ENCODE measurements at places on chromosomes 12 and 14.

GRCh38 chr14:77111021-77111420, 13.0 kb downstream of the CIPC start:
- peak; percentile 95 for DNase-seq

DNA sequence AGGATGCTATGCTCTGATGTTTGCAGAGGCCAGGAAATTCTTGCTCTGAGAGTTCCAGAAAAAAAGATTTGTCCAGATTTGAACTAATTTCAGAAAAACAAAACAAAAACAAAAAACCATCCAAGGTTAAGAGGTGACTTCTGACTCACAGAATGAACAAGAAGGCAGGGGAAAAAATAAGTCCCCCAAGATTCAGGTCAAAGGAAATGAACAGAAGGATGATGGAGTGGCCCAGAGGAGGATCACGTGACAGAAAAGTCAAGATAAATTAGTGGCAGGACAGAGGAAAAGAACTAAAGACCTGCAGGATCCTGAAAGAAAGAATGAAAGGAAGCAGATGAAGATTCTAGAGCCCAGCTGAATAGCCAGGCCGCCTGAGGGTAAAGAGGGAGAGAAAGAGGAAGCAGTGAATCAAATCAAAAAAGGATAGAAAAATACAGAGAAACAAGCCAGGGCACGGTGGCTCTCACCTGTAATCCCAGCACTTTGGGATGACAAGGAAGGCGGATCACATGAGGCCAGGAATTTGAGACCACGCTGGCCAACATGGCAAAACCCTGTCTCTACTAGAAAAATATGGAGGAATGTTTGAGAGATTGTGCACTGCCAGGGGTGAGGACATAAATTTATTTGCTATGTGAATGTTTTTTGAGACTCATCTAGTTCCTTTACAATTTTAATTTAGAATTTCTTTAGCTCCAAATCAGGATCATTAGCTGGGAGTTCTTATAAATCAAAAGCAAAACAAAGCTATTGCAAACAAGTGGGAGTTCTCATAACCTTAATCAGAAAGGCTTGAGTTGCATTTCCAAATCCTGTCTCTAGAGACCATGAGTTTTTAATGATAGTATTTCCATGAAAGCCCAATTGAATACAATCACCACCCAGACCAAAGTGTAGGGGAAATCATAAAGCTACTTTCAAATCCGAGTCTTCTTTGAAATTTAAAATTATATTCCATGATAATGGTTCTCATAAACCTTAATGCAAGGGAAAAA, 217.1 kb upstream of the PLEKHG7 start:
- DNase-seq, result no peak

DNA sequence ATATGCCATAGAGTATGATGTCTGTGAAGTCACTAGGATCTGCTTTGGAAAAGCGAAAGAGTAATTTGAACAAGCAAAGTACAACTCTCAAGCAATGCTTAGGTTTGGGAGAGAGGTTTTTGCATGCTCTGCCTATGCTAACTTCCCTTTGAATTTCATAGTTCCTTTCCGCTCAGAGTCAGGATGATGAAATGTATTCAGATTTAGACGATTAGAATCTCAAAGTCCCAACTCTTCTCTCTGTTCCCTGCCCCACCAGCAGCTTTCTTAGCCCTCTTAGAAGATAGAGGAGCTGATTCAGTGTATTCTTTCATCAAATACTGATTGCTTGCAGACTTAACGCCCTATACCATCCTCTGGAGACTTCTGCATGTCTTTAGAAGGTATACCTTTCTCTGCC, 11.5 kb downstream of the RAB5B start:
- DNase-seq, result no peak

- DNase-seq, result peak; percentile 67
These were observed 16.2 kb downstream of the SLC17A8 start for GRCh38 chr12:100372853-100373640.

DNA sequence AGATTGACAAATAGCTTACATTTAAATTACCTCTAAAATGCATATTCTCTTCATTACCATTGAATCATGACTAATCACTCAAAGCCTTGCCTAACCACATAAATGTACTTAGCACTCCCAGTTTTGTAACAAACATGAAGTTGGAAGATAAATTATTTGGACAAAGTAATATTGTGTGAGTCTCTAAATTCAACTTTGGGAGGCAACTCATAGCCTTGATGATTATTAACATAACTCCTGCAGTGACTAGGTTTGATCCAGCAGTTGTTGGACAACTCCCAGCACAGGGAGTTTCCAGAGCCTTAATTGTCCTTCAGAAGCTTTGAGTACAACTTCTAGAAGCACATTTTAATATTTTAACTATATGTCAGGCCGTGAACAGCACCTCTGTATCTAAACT, 153.4 kb upstream of the PDZRN4 start:
- no peak for DNase-seq

- DNase-seq, result peak; percentile 73
These were observed 618 bp downstream of the RNF34 start for GRCh38 chr12:121400332-121401139.

- DNase-seq, result no peak
These were observed 3.6 kb upstream of the LGALS3 start for GRCh38 chr14:55125403-55125802.

DNA sequence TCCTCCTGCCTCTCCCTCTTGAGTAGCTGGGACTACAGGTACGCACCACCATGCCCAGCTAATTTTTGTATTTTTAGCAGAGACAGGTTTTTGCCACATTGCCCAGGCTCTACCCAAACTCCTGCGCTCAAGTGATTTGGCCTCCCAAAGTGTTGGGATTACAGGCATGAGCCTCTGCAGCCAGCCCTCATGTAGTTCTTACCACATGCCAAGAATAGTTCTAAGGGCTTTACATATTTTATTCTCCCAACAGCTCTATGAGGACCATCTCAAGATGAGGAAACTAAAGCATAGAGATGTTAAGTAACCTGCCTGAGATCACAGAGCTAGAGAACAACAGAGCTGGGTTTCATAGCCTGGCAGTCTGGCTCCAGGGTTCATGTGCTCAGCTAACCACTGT, 37.9 kb upstream of the ALDH2 start:
- DNase-seq, result no peak

- DNase-seq, result no peak
These were observed 230.2 kb downstream of the SLC41A2 start for GRCh38 chr12:104727726-104728465.

GRCh38 chr12:38053113-38053512, 263.5 kb upstream of the ALG10B start:
- no peak for DNase-seq

GRCh38 chr14:91830777-91831176, 36.6 kb downstream of the TC2N start:
- peak; percentile 54 for DNase-seq

DNA sequence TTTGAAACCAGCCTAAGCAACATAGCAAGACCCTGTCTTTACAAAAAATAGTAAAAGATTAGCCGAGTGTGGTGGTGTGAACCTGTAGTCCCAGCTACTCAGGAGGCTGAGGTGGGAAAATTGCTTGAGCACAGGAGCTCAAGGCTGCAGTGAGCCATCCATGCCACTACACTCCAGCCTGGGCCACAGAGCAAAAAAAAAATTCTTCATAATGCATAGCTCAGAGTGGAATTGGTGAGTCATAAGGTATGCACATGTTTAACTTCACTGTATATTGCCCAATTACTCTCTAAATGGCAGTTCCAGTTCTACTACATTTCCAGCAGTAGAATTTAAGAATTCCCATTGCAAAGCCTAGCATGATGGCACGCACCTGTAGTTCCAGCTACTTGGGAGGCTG, 26.8 kb upstream of the CLIP1 start:
- no peak for DNase-seq

GRCh38 chr14:75515629-75515996, 6.7 kb upstream of the BATF start:
- DNase-seq, result no peak

GRCh38 chr12:15522574-15523187, 200.4 kb downstream of the PTPRO start:
- DNase-seq, result peak; percentile 51
